Progenitor cell of endocrine pancreas (in vitro differentiated cells): ENCODE measurements at places on chromosomes 7 and 10.

- DNase-seq, result no peak
Measured at GRCh38 chr7:35336444-35336843, 82.5 kb upstream of the TBX20 start.

DNA sequence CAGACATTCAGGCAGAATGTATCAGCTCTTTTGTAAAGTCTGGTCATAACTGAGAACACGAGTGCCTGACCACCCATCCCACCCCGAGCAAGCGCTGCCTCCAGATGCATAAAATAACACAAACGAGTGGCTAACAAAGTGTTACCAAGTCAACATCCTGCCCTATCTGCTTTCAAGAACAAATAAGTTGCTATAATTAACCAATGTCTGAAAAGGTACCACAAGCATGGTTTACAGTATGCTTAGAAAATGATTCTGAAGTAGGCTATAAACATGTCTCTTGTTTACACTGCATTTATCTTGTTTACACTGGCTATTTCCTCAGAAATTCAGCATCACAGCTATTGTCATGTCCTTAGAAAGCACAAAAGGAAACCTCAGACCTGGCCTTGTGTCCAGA lies 49.5 kb downstream of the PIK3AP1 start:
- DNase-seq, result no peak

GRCh38 chr7:47580811-47581331 lies 1.0 kb downstream of the TNS3 start:
- DNase-seq, result no peak

GRCh38 chr10:30436191-30436611 lies 2.2 kb downstream of the MAP3K8 start:
- no peak for DNase-seq

DNA sequence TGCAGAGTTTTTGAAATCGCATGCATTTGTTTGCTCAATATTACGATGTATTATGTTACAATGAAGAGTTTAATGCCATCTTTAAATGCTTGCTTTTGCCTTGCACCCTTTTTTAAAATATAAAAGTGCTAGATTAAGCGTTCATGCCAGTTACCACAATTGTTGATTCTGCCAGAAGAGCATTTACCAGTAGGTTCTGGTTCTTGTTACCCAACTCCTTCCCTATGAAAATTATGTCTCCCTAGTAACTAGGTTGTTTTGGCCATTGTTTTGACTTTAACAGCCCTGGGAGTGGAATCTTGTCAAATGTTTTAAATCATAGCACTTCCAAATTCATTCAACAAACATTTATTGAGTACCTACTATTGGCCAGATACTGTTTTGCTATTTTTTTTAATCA lies 32.8 kb upstream of the CDK14 start:
- DNase-seq, result no peak

GRCh38 chr10:27344568-27345454 lies 104.2 kb upstream of the ACBD5 start:
- no peak for DNase-seq

DNA sequence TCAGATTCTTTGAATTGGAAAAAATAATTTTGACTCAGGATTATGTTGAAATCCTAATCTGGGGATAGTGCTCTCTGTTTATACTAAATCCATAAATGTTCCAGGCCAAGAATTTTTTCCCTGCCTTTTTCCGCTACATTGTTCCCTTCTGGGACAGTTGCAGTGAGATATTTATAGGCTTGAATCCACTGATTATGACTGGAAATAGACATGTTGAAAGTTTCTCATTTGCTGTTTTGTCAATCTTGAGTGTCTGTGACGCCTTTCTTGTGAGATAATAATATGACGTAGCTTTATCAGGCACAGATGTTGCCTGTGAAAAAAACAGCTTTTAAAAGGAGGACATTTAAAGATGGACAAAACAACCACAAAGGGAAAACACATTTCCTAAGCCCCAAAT lies 155.9 kb downstream of the ARID5B start:
- DNase-seq, result no peak

DNA sequence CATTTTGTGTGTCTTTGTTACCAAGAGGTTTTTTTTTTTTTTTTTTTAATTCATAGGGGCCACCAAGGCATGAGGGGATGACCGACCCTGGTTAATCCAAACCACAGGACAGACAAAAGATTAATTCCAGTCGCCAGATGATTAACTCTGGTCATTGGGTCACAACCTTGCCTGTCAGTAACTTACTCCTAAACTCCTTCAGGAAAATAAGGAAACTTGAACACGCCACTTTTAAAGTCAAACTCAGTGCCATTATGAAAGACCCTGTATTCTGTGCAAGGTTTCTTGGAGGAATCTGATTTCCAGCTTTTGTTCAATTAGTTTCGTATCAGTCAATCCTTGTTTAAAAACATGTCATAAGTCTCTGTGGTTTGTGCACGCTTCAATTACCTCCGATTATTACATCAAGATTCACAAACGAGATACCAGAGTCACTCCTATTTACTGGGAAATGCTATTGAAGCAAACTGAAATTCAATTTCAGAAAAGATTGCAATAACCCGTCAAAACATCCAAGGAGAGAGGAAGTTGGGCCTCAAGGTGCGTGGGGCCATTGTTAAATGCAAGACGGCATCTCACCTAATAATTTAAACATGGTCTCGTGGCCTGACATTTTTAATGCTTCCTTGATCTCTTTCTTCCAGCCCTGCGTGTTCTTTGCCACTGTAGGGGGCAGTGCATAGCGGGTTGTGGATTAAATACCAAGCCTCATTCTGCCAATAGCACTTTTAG lies 44.0 kb downstream of the NRP1 start:
- no peak for DNase-seq

- DNase-seq, result no peak
Measured at GRCh38 chr10:69362471-69362954, 54.2 kb downstream of the TACR2 start.

DNA sequence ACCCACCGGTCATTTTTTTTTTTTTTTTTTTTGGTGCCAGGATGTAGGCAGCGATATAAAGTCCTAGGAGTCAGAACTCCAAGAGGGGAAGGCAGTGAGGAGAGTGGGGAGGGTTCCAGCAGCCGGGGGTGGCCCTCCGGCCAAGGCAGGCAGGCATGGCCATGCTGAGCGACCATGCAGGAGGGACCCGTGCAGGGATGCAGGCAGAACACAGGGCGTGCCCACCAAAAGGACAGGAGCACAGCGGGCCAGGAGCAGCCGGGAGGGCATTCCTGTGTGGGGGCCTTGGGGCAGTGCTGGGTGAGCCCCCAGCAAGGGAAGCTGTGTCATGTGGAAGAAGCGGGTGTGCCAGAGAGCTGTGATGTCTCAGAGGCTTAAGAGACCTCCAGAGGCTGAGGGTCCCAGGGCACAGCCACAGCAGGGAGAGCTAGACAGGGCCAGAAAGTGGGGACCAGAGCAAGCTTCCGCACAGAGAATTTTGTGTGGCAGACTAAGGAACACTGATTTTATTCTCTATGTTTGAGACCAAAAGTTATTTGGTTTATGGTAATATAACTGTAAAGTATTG lies 5.7 kb downstream of the ZFAND2A start:
- DNase-seq, result no peak

DNA sequence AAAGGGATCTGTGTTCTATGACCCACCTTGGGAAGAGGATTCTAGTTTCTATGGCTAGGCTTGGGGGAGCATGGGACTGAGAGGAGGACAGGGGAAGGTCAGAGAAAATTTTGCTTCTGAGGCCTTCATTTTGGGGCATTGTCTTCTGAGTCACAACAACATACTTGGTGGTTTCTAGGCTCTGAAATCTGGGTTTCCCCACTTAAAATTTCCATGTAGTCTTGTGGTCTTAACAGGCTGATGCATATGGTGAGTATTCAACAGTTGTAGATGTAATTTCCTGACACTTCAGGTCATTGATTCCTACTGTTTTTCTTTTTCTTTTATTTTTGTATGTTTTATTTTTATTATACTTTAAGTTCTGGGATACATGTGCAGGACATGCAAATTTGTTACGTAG lies 88.5 kb downstream of the ANKRD7 start:
- DNase-seq, result no peak

DNA sequence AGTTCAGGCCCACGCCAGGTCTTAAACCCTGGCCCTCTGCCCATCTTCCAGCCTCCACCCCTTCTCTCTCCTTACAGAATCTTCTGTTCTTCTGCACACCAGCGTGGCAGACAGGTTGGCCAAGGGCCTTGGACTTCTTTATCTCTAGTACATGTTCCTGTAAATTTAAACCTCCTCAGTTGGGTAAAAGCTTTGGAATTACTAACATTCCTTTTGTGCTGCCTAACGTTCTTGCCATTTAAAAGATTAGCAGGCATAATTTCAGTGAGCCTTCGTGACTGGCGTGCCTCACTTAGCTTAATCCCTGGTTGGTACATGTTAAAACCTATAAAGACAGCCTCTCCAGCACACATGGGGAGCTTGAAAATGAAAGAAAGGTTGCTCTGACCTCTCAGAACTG lies 192.2 kb downstream of the CUX1 start:
- no peak for DNase-seq

DNA sequence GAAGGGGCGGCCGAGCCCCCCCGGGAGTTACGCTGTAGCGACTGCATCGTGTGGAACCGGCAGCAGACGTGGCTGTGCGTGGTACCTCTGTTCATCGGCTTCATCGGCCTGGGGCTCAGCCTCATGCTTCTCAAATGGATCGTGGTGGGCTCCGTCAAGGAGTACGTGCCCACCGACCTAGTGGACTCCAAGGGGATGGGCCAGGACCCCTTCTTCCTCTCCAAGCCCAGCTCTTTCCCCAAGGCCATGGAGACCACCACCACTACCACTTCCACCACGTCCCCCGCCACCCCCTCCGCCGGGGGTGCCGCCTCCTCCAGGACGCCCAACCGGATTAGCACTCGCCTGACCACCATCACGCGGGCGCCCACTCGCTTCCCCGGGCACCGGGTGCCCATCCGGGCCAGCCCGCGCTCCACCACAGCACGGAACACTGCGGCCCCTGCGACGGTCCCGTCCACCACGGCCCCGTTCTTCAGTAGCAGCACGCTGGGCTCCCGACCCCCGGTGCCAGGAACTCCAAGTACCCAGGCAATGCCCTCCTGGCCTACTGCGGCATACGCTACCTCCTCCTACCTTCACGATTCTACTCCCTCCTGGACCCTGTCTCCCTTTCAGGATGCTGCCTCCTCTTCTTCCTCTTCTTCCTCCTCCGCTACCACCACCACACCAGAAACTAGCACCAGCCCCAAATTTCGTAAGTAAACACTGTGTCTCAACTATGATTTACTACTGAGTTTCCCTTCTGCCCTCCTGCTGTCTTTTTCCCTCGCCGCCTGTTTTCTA lies 666 bp downstream of the NRG3 start:
- peak; percentile 11 for DNase-seq

GRCh38 chr7:73560109-73560835 lies 2.8 kb upstream of the BCL7B start:
- DNase-seq, result no peak

GRCh38 chr7:16822029-16822428 lies 17.2 kb upstream of the AGR2 start:
- DNase-seq, result no peak

DNA sequence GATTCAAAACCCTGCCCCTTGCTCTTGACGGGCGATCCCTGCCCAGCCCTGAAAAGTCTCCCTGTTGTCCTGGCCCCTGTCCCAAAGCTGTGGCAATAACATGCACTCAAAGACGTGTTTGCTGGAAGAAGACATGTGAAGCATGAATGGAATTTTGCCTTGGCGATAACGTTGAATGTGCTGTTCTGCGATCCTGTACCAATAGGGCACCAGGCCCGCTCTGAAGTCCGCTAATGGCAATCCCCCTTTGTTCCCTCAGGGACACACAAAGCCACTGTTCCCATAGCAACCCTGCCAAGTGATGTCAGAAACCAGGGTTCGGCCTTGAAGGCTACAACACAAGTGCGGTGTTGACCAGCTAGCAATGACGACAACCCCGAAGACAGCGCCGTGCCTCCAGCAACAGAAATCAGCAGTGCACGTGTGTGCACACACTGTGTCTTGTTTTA lies 284.6 kb downstream of the KLF6 start:
- no peak for DNase-seq

DNA sequence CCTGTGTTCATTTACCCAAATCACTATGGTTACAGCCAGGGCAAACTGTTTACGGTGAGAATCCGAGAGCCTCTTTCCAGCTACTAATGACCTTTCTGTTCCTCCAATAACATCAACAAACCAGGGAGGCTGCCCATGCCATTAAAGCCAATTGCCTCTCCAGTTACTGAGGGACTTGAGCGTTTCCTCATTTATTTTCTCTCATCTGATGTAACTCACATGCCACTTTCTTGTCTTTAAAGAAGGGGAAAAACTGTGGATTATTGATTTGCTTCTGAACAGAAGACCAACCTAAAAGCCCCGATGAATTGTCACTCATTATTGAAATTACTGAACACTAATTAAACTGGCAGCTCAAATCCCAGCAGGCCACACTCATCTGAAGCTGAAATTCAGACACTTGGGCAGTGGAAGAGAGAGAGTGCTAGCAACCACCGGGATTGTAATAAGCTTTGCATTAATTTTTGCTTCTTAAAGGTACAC lies 595.8 kb upstream of the MKI67 start:
- DNase-seq, result no peak

DNA sequence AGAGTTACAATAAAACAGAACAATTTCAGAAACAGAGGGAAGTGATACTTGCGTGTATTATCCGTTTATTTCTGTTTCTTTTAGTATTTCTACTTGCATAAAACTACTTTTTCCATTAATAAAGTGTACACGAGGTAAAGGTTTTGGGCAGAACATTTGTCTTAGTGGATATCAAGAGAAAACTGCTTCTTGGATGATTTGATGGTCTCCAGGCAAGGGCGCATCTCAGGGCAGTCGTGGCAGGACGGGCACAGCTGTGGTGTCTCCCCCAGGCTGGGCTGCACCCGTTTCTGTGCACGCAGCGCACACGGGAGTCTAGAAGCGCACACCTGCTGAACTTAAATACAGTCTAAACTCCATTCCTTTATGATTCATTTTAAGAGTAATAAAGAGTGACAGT lies 23.4 kb upstream of the RNF32 start:
- DNase-seq, result no peak

- no peak for DNase-seq
Measured at GRCh38 chr7:140261522-140261921, 84.7 kb upstream of the KDM7A start.

DNA sequence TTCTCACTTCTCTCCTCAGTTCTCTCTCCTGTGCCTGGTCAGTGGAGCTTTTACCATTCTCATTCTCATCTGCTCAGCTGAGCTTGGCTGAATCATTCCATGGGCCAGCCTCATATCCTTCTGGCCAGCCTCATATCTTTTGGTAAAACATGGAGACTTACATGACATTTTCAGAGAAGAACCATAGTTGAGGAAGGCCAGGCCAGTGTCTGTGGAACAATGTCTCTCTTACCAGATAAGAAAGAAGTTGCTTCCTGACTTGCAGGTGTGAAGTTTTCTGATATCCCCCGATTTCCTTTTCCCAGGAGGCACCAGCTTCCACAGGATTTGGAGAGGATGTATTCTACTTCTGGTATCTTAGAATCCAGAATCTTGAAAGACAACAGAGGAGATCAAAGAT lies 24.7 kb downstream of the ST7 start:
- no peak for DNase-seq

GRCh38 chr7:165661-166337 lies 26.6 kb upstream of the FAM20C start:
- no peak for DNase-seq
